ENCODE measurements at places on chromosomes 6 and 20. TPM values are rescaled to one million over a fixed set of nuclear protein-coding genes. Genes with fewer than 3 reads are reported as not detected.

DNA sequence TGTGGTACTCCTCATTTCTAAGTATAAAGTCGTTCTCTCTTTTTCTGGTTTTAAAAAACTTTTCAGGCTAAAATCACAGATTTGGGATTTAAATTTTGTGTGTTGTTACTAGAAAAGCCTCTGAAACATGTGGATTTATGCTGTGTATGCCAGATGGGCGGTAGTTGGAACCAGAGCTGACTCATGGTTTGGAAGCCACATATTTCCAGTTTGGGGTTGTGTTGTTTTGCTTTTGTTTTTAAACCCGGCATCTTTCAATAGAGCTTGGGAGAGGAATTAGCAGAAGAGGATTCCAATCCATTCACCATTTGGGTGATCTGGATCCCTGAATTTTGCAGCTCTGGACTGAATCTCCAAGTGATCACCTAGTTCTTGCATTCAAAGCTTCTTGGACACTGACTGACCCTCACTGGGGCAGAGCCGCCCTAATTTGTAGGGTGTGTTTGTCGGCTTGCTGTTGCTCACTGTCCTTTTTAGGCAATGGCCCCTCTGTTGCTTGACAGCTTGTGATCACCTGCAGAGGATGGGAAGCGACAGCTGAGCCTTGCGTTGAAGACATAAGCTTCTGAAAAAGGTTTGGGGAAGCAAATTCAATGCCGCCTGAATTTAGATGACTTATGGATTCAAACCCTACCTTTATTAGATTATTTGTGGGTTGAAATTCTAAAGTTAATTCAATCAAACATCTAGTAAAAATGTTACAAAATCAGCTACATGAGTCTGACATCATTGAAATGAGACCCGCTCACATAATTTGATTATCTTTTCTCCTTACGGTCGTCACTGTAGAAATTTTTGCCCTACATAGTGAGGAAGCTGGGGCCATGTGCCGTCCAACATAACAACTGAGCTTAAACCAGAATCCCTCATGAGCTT lies 79.9 kb upstream of the CD83 start:
- no peaks in the 10 kb centered on the region for H3K4me1 ChIP-seq
- no peaks in the 10 kb centered on the region for H3K27me3 ChIP-seq
- H3K36me3 ChIP-seq: no peaks in the 10 kb centered on the region
- H3K4me3 ChIP-seq: no peak overlapping the region

DNA sequence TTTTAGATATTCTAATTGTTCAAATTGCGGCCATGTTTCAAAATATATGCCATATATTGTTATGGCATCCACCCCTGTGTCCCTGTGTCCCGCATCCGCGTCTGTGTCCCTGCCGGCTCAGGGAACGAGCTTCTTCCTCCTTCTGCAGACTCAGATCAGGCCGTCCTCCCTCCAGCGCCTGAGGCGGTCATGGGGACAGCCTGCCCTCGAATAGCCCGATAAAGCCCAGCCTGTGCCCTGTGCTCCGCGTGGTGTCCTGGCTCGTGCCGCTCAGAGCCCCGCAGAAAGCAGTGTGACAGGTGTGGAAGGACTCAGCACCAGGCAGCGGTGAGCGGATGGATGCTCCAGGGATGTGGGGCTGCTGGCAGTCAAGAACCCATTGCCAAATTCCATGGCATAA lies 663.4 kb upstream of the DEFB115 start:
- H3K27ac ChIP-seq: no peak overlapping the region
- no peak for DNase-seq
- no peaks in the 10 kb centered on the region for H3K27me3 ChIP-seq
- no peaks in the 10 kb centered on the region for H3K4me1 ChIP-seq
- no peaks in the 10 kb centered on the region for H3K36me3 ChIP-seq

- H3K4me3 ChIP-seq: no peak overlapping the region
- peak; percentile 78 for DNase-seq
- no peaks in the 10 kb centered on the region for H3K27me3 ChIP-seq
- peaks cover 13% of the 10 kb centered on the region for H3K4me1 ChIP-seq
- H3K27ac ChIP-seq: no peak overlapping the region
- H3K36me3 ChIP-seq: no peaks in the 10 kb centered on the region
Measured at GRCh38 chr6:22062807-22063408, 233.9 kb downstream of the PRL start.

GRCh38 chr6:53179961-53180651 lies 31.5 kb upstream of the GCM1 start:
- DNase-seq: peak; percentile 70
- no peaks in the 10 kb centered on the region for H3K36me3 ChIP-seq
- H3K4me3 ChIP-seq: no peak overlapping the region
- no peaks in the 10 kb centered on the region for H3K27me3 ChIP-seq
- peak overlapping the region; percentile 5 for H3K27ac ChIP-seq

DNA sequence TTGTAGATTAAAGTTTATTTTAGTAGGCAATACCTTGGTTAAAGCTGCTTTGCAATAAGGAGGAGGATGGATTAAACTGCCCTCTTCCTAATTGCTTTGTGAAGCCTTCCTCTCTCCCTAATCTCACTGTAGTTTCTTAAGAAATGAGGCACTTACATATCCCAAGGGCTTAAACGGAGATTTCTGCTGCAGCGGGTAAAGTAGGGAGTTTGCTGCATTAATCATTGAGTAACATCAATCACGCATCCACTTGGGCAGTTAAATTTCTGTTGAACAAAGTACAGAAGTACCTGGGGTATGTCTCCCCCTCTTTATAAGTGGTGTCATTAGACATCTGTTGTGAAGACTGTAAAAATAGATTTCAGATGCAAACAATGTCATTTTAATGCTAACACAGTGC lies 29.5 kb upstream of the ARID1B start:
- H3K27me3 ChIP-seq: no peaks in the 10 kb centered on the region
- H3K36me3 ChIP-seq: no peaks in the 10 kb centered on the region
- no peak overlapping the region for H3K4me3 ChIP-seq
- no peaks in the 10 kb centered on the region for H3K4me1 ChIP-seq

- no peaks in the 10 kb centered on the region for H3K36me3 ChIP-seq
- no peak overlapping the region for H3K4me3 ChIP-seq
- no peaks in the 10 kb centered on the region for H3K27me3 ChIP-seq
- H3K27ac ChIP-seq: no peak overlapping the region
Measured at GRCh38 chr6:30530014-30530413, 26.3 kb downstream of the GNL1 start.

DNA sequence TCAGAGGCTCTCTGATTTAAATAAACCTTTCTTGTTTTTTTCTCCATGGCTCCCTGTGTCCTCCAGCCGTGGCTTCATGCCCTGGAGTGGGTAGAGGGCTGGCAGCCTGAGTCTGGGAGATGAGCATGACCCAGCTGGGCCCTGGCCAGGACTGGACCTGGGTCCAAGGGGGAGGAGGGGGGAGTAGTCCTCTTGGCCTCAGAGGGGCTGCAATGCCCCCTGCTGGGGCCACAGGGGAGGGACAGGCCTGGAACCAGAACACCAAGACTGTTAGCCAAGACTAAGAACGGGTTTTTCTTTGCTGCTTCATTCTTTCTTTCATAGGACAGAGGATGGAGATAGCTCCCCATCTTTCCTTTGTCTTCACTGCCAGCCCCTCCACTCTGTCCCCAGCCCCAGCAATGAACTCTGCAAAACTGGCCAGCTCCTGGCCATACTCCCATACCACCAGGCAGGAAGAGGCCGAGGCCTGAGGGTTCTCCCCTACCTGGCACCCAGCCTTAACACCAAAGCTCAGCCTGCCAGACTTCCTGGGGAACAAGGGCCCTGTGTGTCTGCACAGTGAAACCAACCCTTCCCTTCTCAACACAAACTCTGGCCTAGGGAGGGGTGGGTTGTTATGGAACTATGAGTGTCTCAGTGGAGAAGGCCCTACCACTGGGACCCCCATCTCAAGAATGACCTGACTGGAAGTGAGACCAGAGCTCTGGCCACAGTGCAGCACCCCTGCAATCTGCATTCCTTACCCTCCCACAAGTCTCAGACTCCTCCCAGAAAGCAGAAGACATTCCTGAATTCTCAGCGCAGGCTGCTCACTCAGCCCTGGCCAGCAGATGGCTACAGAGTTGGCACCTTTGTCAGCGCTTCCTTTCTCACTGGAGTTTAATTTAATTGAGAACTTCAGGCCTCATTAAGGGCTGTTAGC lies 11.0 kb downstream of the SLC29A1 start:
- no peak overlapping the region for H3K27ac ChIP-seq
- H3K4me1 ChIP-seq: peaks cover 20% of the 10 kb centered on the region
- no peak overlapping the region for H3K4me3 ChIP-seq
- H3K36me3 ChIP-seq: no peaks in the 10 kb centered on the region
- DNase-seq: peak; percentile 43

DNA sequence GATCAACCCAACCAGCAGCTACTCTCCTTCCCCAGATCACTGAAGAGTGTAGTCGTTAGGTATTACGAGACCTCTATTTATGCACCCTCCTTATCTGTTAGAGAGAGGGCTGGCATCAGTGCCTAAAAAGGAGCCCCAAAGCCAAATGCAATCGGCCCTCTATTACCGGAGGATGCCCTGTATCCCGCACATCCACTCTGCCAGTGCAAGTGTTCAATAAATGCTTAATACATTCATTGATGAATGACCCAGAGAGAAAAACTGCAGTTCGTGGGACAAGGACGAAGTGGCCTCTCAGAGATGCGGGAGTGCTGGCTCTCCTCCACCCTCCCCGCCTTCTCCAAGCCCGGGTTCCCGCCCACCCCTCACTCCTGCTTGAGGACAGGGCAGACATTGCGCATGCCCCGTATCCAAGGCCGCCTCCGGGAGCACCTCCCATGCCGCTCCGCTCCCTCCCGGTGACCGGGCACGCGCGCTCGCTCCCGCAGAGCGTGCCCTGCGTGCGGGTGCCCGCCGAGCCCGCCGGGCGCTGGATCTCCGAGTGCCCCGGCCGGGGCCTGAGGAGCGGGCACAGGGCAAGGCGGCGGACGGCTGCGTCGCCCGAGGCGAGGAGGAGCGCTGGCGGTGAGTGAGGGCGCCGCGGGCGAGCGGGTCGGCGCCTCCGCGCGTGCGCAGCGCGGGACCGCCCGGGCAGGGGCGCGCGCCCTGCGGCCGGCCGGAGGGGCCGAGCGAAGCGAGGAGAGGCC lies 27.2 kb upstream of the BTBD3 start:
- H3K4me3 ChIP-seq: peak overlapping the region; percentile 19
- peak; percentile 59 for DNase-seq
- H3K4me1 ChIP-seq: peaks cover 12% of the 10 kb centered on the region
- H3K27ac ChIP-seq: no peak overlapping the region

- no peaks in the 10 kb centered on the region for H3K27me3 ChIP-seq
- no peak overlapping the region for H3K27ac ChIP-seq
- H3K36me3 ChIP-seq: no peaks in the 10 kb centered on the region
- no peak for DNase-seq
- H3K4me1 ChIP-seq: no peaks in the 10 kb centered on the region
Measured at GRCh38 chr20:23765578-23765977, 14.8 kb upstream of the CST1 start.

INSM1 gene
- not detected for total RNA-seq

PAK5 gene
- total RNA-seq: not detected

NUP43 gene
- total RNA-seq: 33.4 TPM

SAMHD1 gene
- total RNA-seq: 279 TPM

All from natural killer cell (primary cell).